ENCODE measurements at places on chromosomes 5 and 9.

GRCh38 chr5:96007051-96007450, 45.4 kb upstream of the ELL2 start:
- no peak for DNase-seq

- DNase-seq = no peak
Measured at GRCh38 chr9:100473276-100474081, 530 bp downstream of the TMEFF1 start.

- no peak for DNase-seq
Measured at GRCh38 chr9:78218890-78219289, 17.0 kb upstream of the CEP78 start.

DNA sequence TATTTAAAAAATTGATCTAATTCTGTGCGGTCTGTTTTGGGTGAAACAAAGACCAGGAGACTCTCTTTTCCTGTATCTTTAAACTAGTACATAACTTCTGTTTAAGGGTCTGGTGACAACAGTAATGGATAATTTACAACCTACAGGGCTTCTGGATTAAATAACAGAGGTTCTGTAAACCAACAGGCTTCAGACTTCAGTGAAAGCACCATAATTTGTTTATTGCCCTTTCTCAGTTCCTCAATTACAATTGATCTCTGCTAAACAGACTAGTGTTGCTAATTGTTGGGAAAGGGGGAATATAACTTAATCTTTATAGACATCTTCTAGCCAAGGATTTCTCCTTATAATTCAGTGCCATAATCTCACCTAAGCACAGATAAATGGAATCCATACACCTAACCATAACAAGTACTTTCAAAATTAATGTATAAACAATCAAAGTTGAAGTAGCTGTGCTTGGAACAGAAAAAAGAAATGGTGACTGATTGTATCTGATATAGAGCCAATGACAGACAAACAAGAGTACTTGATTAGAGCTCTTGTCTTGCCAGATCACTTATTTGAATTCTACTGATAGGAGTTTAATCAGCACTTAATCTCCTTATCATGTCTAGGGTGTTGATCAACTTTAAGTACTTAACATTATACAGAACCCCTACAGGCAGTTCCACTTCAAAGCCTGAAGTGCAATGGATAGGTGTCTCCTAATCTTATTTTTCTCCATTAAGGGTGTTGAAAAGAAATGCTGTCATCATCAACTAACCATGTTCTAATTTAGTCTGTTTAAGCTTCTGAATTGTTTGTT, 536.0 kb downstream of the NR2F1-AS1 start:
- no peak for DNase-seq

DNA sequence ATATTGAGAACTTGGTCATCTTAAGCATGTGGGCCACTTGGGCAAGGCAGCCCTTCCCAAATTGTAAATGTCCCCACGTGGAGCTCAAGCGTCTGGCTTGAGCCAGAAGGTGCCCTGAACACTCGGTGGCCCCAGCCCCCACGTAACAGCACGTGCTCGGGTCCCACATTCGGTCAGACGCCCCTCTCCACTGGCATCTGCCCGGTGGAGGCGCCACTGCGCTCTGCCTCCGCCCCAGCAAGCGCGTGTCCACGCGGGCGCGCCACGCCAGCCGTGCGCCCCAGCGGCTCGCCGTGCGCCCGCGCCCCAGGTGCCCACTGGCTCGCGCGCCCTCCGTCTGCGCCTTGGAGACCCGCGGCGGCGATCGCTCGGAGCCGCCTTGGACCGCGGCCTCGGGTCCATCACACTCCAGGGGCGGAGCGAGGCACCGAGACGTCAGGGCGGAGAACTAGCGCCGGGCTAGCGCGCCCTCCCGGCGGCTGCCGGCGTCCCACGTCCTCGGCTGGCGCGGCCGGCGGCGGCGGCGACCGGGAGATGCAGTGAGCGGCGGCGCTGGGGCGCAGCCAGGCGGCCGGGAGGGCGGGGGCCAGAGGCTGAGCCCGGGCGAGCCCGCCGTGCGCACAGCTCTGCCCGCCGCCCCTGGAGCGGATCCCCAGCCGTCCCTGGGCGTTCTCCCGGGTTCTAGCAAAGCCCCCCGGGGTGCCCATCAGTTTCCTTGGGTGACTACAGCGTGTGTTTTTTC, at the start of gene PALM2AKAP2:
Gene PALM2AKAP2, plus strand, starts transcription at position 488 of the 742 bp plus-strand sequence. CDS start 291 bp downstream, outside the sequence.
- no peak for DNase-seq

DNA sequence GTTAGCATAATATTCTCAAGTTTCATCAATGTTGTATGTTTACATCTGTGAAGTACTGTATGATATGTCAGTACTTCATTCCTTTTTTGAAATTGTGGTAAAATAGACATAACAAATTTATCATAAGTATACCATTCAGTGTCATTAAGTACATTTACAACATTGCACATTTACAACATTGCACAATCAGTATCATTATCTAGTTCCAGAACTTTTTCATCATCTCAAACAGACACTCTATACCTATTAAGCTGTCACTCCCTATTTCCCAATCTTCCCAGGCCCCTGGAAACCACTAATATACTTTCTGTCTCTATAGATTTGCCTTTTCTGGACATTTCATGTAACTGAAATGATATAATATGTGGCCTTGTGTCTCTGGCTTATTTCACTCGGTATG, 75.1 kb upstream of the ATG10 start:
- no peak for DNase-seq

DNA sequence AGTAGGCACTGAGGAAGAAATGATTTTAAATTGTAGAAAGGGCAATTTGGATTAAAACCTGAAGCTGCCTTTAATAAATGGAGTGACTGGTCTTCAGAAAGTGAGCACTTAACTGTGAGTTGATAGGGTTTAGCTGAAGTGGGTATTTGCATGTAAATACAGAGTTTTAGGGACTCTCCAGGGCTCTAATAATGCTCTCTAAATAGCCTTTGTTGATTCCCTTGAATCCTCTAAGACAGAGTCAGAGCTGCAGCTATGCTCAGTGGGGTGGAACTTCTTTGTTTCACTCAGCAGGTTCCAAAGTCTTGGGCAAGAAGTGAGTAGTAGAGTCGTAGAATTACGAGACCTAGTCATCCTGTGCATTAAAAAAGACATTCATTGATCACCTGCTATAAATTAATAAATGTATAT, 21.4 kb downstream of the GLRA1 start:
- DNase-seq = no peak

DNA sequence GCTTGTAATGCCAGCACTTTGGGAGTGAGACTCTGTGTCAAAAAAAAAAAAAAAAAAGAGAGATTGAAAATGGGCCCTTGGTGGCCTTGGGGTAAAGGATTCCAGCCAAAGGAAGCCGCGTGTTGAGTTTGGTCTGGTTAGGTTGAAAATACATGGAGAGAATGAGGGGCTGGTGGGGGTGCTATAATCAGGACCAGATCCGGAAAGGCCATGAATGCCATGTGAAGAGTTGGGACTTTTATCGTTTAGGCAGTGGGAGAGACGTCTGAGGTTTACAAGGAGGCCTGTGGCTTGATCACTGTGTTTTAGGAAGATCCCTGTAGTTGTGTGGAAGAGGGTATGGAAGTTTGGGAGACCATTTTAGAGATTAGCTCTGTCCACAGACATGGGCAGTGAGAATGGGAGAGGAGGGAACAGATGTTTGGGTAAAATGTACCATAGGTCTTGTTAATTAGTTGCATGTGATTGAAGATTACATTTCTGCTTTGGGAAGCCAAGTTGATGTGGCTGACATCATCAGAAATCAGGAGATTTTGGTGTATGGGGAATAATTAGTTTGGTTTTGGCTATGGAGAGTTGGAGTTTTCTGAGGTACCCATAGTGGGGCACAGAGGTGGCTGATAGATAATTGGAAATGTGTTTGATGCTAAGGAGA, 3.5 kb downstream of the MSANTD3 start:
- DNase-seq = no peak

DNA sequence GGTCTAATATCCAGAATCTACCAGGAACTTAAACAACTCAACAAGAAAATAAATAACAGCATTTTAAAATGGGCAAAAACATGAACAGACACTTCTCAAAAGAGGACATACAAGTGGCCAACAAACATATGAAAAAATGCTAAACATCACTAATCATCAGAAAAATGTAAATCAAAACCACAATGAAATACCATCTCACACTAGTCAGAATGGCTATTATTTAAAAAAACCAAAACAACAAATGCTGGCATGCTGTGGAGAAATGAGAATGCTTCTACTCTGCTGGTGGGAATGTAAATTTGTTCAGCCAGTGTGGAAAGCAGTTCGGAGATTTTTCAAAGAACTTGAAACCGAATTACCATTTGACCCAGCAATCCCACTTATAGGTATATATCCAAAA, 63.1 kb downstream of the ADAMTS6 start:
- DNase-seq = no peak

- DNase-seq = no peak
Measured at GRCh38 chr9:113892861-113893491, 16.9 kb downstream of the ZNF618 start.

- no peak for DNase-seq
Measured at GRCh38 chr5:28748446-28748845, 1710.1 kb upstream of the CDH9 start.

GRCh38 chr9:26471261-26471660, 421.3 kb downstream of the CAAP1 start:
- DNase-seq = no peak

DNA sequence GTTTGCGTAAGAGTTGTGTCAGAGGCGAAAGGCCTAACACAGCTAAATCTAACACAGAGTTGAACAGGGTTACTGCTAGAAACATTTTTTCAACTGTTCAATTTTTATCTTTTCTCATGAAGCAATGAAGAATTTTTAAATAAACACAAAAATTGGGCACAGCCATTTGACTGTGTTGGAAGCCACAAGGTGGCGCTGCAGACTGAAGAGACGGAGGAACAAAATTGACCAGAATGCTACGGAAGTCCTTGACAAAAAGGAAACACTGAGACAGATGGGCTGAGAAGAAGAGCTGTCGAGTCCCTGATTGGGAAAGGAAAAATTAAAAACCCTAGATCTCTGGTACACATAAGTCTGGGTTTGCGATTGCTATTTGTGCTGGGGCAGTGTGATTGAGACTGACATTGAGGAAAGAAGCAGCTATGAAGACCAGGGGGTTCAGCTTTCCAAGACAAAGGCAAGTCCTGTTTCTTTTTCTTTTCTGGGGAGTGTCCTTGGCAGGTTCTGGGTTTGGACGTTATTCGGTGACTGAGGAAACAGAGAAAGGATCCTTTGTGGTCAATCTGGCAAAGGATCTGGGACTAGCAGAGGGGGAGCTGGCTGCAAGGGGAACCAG, at the start of gene PCDHB9:
Gene PCDHB9, plus strand, starts transcription at position 265 of the 616 bp plus-strand sequence. Its CDS starts 158 bp downstream, at position 423.
- peak; percentile 19 for DNase-seq

GRCh38 chr9:33109097-33109496, 32.6 kb upstream of the SMU1 start:
- DNase-seq = no peak

DNA sequence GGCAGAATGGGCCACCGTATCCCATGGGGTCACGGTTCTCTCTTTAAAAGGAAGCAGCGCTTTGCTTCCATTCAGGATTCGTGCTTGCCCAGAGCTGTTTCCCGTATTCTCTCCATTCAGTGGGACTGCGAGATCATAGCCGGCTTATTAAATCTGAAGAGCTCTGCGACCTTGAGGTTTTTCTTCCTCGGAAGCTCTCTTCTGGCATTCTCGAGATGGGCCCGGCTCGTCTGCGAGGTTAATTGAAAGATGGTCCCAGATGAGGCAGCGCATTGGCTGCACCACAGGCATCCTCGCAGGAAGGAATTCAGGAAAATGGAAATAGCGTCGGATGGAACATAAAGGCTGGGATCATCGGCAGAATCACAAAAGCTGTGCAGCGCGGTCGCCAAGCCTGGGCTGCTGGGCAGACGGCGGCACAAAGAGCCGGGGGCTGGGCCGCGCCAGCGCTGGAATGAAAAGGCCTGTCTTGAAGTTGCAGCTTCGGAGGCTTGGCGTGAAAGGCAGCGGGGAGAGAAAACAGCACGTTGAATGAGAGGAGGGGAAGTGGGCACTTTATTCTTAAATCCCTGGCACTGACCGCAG, 236.2 kb downstream of the IRX2 start:
- no peak for DNase-seq

DNA sequence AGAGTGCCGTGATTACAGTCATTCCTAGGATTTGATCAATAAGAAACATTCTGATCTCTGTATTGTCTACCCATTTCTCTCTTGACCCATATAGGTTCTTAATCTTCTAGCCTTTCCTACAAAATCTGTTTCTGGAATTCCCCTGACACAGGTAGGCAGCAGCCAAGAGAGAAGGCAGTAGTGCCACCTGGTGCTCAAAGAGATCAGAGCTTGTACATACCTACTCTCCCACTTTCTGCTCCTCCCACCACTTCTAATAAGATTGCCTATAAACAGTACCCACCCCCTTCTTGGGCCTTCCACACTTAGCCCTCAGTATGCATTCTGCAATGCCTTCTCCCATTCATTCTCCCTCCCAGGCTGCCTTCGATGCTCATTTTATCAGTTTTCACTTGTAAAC, 117.4 kb upstream of the RORB start:
- DNase-seq = no peak

GRCh38 chr5:110817459-110817858, 78.7 kb downstream of the SLC25A46 start:
- no peak for DNase-seq

- DNase-seq = no peak
Measured at GRCh38 chr5:129361441-129362025, 98.6 kb upstream of the ADAMTS19 start.

GRCh38 chr5:16842896-16843295, 93.2 kb downstream of the MYO10 start:
- DNase-seq = no peak
